ENCODE measurements at places on chromosomes 6 and 20.

- DNase-seq: no peak
These were observed 115.1 kb downstream of the MAN1A1 start for GRCh38 chr6:119234457-119234856.

DNA sequence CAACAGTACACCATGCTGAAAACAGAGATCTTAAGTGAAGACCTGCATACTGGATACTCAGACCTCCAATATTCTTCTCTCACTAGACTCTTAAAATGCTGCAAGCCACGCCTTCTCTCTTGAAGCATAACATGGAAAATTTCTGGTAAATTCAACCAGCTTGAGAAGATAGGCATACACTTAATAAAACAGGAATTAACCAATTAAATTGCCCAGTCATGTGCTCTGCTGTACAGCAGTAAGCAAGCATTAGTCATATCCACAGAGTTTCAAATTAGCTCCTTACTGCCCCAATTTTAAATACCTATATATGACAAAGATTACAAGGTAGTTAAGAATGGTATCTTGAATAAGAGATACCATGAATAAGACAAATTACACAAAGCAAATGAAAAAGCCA lies 53.8 kb downstream of the C6orf58 start:
- DNase-seq: no peak

GRCh38 chr6:10081075-10081474 lies 333.8 kb downstream of the TFAP2A start:
- no peak for DNase-seq

- no peak for DNase-seq
These were observed 44.7 kb downstream of the RSPH3 start for GRCh38 chr6:158955255-158955654.

- DNase-seq: peak; percentile 69
These were observed 263.3 kb downstream of the SOX4 start for GRCh38 chr6:21856844-21857243.

GRCh38 chr20:21613512-21613911 lies 92.0 kb upstream of the PAX1 start:
- DNase-seq: no peak

DNA sequence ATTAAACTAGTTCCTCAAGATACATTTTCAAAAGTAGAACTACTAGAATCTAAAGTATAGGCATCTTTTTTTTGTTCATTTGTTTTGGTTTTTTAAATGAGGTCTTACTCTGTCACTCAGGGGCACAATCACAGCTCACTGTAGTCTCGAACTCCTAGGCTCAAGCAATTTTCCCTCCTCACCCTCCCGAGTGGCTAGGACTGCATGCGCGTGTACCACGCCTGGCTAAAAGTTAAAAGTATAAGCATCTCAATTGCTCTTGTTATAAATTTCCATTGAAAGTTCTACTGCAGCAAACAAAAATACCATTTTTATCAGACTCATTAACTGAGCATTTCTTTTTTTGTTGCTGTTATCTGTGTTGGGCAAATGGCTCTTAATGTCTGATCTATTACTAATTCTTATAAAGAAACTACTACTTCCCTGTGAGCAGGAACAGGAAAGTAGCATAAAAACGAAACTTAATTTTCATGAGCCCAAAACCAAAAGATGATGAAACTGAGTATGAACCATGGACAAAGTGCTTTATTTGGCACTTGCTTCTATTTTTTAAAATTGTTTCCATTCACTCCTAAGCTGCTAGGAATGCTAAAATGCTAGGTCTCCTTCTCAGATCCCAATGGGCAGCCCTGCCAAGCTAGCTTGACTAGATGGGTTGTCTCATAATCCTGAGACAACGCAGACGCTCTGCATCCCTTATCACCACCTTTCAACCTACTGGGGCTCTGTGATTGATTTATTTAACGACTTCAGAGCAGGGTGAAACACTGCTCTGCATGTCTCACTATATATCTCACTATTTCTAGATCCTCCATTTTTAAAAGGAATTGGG lies 36.9 kb downstream of the TRPC4AP start:
- peak; percentile 38 for DNase-seq

GRCh38 chr6:11025921-11026635 lies 18.0 kb downstream of the ELOVL2 start:
- DNase-seq: no peak

DNA sequence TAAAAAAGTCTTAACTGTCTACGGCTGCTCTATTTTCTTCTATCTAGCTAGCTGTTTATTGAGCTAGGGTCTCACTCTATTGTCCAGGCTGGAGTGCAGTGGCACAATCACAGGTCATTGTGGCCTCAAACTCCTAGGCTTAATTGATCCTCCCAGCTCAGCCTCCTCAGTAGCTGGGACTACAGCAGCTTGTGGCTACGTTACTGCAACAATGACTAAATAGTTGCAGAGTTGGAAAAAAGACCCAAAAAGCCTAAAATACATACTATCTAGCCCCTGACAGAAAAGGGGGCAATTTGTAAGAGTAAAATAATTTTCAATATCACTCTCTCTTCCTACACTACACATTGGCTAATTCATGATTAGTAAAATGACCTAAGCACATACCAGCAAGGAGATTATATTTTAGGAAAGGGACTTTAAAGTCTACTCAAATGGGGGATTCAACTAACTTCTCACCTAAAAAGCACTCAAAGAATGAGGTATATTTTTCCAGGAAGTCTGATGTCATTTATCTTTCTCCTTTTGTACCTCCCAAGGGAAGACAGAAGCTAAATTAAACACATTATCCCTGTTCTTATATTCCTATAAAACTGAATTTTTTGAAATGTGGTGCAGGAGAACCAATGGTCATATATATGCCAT lies 82.8 kb downstream of the ZMYND8 start:
- DNase-seq: peak; percentile 34

DNA sequence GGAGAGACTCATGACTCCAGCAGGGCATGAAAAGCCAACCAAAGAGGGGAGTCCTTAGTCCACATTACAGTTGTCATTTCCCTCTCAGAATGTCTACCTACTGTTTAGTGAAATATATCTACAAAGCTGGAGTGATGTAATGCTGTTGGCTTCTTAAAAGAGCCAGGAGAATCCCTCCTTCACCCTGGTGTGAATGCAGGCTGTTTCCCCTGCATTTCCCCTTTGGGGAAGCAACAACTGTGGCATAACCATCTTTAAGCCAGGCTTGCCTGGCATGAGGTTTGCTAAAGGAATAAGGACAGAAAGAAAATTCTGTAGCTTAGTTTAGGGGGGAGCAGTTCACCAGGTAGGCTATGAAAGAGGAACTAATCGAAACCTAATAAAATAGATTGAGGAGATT lies 129.5 kb downstream of the CRYBG1 start:
- no peak for DNase-seq

DNA sequence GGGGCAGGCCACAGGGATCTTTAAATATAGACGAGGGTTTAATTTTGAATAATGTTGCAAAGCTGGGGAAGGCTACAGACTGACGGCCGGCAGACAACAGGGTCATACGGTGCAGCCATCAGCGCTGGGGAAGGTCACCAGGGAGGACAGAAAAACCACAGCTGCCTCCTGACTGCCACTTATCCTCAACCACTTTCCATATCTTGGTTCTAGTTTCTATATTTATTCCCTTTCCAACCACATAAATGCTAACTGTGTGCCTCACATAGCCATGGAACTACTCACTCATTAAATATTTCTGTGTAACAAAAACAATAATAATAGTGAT lies 85.7 kb upstream of the AGPAT4 start:
- DNase-seq: no peak

- DNase-seq: peak; percentile 3
These were observed 714.8 kb downstream of the DHX35 start for GRCh38 chr20:39676857-39677391.

GRCh38 chr6:125981571-125982185 lies 4.7 kb upstream of the TRMT11 start:
- DNase-seq: peak; percentile 64

DNA sequence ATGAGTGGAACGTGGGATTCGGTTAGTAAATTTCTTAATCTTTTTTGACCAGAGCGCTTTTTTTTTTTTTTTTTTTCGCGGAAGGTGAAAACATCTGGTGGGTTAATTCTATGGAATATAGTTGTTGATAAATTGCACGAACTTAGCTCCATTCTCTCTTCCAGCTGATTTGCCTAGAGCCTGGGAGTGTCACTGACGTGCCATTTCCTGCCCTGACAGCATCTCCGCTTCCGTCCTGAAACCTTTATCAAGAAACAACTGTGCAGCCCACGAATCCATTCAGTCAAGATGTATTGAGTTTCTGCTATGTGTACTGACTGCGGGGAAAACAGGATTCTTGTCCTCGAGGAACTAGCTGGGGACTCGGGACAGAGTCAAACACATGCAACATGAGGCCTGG lies 59.5 kb upstream of the TGM3 start:
- peak; percentile 20 for DNase-seq

DNA sequence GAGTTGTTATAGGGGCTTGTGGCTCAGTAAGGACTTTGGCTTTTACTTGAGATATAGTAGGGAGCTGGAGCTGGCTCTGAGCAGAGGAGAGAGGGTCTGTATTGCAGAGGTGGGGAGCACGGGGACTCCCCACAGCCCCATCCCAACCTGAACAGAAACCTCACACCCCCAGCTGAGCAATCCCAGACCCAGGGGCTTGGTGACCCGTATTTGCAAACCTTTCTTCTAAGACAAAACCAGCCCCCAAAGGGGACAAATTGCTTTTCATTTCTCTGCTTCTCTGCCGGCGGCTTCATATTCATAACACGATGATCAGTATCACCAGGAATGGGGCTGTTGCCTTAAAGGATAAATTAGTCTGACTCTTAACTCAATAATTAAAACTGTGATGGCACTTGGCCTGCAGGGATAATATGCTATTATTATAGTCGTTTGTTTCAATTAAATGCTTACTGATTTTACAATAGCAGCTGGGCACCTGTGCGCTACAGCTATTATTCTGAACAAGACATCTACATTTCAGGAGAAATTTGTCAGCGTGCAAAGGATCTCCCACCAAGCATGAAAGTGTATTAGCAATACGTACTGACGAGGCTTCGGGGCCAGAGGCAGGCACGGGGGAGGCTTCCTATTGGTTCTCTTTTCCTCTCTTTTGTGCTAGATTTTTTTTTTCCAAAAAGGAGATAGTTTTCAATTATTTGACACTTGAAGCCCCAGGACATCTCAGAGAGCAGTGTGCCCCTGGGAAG lies 118.1 kb downstream of the TOX2 start:
- no peak for DNase-seq

GRCh38 chr6:125754566-125754965 lies 5.1 kb downstream of the HEY2 start:
- no peak for DNase-seq

DNA sequence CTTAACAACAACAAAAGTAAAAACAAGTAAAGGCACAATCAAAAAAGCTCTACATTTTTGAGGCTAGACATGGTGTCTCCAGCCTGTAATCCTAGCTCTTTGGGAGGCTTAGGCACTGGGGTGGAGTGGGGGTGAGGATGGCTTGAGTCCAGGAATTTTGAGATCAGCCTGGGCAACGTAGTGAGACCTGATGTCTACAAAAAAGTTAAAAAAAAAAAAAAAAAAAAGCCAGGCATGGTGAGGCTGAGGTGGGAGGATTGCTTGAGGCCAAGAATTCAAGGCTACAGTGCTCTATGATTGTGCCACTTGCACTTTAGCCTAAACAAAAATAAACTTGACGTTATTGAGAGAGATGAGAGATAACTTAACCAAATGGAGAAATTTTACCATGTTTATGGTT lies 60.1 kb downstream of the QKI start:
- no peak for DNase-seq

DNA sequence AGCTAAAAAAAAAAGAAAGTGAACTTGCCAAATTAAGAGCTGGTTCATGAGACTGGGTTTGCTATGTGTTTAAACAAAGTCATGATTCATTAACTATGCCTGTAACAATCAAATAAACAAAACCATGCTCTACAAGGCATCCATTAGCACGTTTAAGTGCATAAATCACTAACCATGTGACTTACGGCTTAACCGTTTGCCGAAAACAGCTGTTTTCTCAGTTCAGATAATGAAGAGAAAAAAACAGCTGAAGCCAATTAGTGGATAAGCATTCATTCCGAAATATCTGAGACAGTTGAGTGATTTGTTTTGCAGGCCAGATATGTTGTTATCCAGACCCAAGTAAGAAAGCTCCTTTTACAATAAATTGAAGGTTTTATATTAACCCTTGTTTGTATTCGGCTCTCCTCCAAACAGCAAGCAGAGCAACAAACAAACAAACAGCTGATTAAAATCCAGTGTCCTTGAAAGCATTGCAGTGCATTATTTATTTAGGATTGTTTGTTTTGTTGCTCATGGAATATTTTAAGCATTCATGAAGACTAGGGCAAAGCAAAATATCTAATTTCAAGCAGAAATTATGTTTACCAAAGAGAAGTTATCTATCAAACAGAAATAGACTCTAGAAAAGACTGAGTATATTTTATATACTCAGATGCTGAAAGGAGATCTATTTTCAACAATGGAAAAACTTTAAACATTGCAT lies 343.5 kb downstream of the RFPL4B start:
- DNase-seq: peak; percentile 64

DNA sequence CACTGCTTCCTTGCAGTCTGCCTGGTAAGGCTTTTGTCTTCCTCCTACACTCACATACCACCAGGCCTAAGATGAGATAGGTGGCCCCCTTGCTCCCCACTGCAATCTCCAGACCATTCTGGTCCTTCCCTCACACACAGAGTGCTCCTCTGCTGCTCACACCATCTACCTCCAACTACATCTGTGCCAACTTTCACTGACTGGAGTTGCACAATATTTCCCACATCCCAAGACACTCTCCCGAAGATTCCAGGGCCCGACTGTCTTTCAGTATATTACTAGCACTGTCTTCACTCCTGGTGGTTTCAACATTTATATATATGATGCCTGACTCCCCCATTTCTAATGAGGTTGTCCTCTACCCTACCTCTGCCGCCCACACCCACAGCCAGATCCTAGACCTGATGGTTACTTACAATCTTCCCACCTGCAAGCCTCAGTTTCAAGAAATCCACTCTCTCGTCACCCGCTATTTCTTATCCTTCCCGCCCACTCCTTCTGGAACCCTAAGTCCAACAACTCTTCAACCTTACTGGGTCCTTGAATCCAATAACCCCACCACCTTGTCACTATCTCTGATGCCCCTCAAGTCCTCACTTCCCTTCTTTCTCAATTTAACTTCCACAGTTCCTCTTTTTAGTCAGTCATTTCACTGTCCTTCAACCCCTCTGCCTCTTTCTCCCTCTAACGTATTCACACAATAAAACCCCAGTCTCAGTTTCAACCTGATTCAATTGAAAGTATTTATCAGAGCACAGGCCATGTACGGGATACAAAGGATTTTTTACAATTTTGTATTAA lies 21.6 kb downstream of the RALGAPA2 start:
- DNase-seq: no peak

GRCh38 chr6:75368151-75368779 lies 83.7 kb upstream of the TMEM30A start:
- peak; percentile 22 for DNase-seq

GRCh38 chr20:53693262-53693871 lies 99.7 kb upstream of the ZNF217 start:
- DNase-seq: no peak

GRCh38 chr6:169638388-169638787 lies 63.4 kb downstream of the WDR27 start:
- DNase-seq: no peak

GRCh38 chr6:75147512-75147911 lies 58.3 kb downstream of the COL12A1 start:
- peak; percentile 81 for DNase-seq

GRCh38 chr6:91646649-91647048 lies 1059.8 kb upstream of the MAP3K7 start:
- no peak for DNase-seq

- peak; percentile 56 for DNase-seq
These were observed 189.6 kb downstream of the ADAT2 start for GRCh38 chr6:143260857-143261256.
